Retina (tissue), 1 donor: ENCODE measurements at places on chromosomes 1 and 21.

- no peak for DNase-seq
Observed at GRCh38 chr1:237911911-237912310, 21.2 kb upstream of the ZP4 start.

- DNase-seq: no peak
Observed at GRCh38 chr1:74412244-74412643, 100.2 kb downstream of the LRRC53 start.

DNA sequence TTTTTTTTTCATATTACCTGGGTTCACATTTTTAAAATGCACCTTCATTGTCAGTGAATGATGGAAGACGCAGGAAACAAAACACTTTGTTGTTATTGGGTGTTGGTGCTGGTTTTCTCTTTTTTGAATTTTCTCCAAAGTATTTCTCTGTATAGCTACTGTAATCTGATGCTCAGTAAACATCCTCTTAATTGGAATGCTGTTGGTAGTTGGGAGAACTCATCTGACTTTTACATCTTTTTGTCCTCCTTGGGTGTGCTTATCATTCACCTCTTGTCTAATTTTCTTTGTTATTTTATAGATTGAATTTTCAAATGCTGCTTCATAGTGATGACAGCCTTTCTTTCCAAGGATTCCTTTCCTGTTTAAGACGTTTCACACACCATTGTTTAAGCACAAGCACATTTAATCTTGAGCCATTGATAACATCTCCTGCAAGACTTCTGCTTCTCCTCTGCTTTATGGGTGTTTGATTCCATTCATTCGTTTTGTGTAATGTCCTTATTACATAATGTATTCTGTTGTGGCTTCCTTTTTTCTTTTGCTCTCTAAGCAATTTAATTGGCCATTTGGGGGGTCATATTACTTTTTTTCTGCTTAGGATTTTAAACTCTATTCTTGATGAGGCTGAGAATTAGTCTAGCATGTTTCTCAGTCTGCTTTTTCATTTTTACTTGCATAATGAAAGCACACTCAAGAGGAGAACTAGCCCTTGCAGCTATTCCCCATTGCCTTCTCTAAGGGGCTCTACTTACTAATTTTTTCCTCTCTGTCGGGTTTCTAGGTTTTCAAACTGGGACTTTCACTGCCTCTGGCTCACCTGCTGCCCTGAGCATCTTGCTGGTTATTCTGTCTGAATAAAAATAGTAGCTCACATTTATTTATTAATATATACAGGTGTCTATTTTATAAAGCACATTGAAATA, 42.0 kb upstream of the CD34 start:
- DNase-seq: no peak

- DNase-seq: peak; percentile 79
Observed at GRCh38 chr1:205351984-205352713, 4.6 kb downstream of the KLHDC8A start.

DNA sequence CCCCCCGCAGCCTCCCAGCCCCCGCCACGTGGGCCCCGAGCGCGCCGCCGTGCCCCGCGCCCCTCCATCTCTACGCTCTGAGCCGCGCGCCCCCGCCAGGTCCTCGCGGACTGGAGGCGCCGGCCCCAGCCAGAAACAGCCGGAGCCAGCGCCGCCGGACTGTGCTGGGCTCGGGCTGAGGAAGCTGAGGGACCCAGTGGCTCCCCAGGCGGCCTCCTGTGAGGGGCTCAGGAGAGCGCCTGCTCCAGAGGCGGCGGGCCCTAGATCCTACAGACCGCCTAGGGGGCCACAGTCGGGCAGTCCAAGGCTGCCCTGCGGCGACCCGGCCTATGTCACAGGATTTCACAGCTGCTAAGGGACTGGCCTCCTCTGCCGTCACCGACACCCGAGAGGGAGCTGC, 82.1 kb downstream of the NENF start:
- peak; percentile 62 for DNase-seq

DNA sequence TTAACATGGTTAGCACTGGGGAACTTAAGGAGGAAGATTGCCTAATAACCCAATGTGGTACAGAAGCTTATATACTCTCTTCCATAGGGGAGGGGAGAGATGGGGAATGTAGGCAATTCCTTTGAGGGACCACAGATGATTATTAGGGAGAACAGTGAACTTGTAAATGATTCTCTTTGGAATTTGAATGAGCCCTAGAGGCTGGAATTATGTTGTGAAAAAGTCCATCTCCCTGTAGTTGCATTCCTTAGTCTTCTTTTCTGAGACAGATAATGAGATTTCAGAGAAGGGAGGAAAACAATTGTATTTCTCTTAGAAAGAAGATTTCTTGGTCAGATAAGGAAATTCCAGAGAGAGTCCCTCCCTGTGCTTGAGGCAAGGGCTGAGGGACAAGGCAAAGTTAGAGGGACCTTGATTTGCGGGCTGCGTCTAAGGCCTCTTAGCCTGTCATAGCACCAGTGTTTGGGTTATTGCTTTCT, 89.0 kb upstream of the HMCN1 start:
- DNase-seq: no peak

DNA sequence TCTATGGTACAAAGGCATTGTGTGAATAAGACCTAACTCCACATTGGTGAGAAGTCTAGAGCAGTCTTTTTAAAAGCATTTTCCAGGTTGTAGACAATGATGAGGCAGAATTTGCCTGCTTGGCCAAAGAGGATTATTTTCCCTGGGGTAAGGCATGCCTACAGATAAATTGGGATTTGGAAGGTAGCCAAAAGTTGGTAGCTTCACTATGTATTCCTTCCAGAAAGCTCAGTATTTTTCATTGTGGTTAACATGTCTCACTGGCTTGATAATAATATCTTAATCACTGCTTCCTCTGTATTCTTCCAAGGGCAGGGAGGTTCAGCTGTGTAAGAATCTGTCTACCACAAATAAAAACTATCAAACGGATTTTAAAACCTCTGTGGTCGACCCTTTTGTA, 590.8 kb upstream of the PRMT6 start:
- DNase-seq: no peak

GRCh38 chr21:14493731-14494130, 52.4 kb downstream of the SAMSN1 start:
- DNase-seq: no peak

DNA sequence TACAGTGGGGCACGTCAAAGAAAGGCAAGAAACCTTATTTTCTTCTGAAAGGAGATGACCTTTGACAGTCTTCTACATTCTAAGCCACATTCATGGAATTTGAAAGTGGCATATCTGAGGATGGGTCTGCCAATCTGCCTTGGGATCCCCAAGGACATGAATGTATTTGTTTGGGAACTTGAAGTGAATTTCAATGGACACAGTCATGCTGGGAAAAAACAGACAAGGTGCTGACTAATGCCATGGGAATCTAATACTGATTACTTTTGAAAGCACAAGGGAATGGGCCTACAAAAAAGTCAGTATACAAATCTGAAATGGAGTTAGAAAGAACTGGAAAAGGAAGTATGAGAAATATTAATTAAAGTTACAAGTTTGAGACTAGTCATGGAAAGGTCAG, 128.8 kb downstream of the KCNJ6 start:
- no peak for DNase-seq

GRCh38 chr21:38525454-38525853, 27.2 kb upstream of the ERG start:
- no peak for DNase-seq

DNA sequence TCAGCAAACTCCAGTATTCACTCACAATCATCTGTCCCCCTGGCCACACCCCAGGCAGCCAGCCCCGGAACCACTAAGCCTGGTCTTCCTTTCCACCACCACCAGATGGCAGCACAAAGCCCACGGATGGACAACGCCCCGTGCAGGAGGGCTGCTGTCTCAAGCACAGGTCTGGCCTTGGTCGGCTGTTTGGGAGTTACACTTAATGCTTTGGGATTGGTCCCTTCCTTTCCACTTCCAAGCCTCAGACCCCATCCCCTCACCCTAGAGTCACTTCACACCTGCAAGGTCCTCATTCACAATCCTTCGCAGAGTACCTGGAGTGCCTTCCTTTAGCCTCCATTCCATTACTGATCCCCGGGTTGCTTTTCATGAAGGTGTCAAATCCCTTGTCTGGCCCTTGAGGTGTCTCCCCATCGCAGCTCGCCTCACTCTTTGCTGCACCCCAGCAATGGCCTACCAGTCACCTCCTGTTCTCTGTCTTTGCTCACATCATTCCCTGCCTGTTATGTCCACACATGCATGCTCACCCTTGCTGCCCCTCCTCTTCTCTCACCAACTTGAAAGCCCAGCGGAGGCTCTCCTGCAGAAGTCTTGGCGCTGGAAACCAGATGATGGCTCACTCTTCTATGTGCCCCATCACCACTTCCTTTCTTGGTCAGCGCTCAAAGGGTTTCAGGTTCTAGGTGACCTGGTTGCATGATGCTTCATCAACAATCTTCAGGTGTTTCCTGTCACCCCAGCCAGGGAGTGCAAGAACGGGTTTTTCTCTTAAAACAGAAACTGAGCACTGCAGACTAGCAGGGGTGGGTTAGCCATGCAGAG, 24.9 kb upstream of the KCNA2 start:
- peak; percentile 76 for DNase-seq

- DNase-seq: peak; percentile 91
Observed at GRCh38 chr1:32351399-32352238, 10.7 kb downstream of the FAM229A start.

GRCh38 chr1:232327269-232327668, 302.7 kb downstream of the SIPA1L2 start:
- DNase-seq: peak; percentile 64

- DNase-seq: no peak
Observed at GRCh38 chr1:55007625-55008024, 8.9 kb downstream of the BSND start.

- DNase-seq: no peak
Observed at GRCh38 chr1:154220970-154221277, 169 bp downstream of the UBAP2L start.
